ENCODE measurements at places on chromosomes 5 and 9.
A peak's percentile ranks its signal among the peaks of the same experiment; 100 is the strongest.

DNA sequence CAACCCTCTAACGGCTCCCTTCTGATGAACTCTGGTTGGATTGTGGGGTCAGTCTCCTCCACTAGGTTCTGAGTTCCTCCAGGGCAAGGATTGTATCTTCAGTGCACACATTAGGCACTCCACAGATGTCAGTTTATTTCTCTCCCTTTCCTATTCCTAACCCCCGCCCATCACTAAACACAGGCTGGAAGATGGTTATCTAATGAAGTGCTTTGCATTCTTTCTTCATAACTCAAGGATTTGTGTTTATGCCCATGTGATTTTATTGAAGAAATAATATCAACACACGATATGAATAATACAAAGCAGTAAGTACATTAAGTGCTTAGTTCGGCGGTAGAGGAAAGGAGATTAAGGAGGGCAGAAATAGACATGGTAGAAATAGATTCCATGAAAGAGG is 4.4 kb upstream of the CREBRF start:
- no peak for DNase-seq

DNA sequence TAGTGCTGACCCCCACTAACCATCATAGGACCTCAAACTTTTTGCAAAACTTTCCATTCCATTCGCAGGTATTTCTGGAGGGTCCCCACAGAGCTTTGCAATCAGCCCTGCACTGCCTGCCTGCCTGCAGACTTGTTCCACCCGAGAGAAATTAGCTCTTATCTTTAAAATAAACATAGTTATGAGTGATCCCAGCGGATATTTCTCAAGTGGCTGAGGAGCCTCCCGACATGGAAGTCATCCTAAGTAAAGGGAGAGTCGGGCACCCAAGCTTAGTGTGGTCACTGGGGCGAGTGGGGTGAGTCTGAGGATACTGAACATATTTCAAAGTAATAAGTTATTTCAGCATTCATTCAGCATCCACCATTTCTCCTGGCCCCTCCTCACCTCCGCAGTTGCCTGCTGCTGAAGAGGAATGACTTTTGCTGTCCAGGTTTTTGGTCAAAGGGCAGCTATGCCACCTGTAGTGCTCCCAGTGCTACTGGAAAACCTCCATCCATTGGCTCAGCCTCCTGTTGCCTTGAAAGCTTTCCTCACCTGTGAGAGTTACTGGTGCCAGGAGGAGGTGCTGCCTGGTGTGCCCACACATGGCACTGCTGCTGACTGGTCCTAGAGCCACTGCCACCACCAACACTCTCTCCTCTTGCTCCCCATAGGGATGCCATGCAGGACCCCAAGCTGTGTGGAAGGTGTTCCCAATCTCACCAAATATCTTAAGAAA is 89.7 kb upstream of the PCSK1 start:
- no peak for DNase-seq

GRCh38 chr5:126486332-126486731 is 63.1 kb downstream of the GRAMD2B start:
- DNase-seq: no peak

DNA sequence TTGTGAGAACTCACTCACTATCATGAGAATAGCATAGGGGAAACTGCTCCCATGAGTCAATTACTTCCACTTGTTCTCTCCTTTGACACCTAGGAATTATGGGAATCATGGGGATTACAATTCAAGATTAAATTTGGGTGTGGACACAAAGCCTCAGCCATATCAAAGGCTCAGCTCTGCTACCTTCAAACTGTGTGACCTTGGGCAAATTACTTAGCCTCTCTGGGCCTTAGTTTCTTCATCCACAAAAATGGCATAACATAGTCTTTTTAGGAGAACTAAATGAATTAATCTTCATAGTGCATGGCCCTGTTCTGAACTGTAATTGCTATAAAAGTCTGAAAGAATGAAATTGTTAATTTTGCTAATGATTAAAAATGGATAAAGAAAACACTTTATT is 18.3 kb upstream of the CARTPT start:
- no peak for DNase-seq

- DNase-seq: no peak
Observed at GRCh38 chr5:136023958-136024541, 4.7 kb upstream of the TGFBI start.

DNA sequence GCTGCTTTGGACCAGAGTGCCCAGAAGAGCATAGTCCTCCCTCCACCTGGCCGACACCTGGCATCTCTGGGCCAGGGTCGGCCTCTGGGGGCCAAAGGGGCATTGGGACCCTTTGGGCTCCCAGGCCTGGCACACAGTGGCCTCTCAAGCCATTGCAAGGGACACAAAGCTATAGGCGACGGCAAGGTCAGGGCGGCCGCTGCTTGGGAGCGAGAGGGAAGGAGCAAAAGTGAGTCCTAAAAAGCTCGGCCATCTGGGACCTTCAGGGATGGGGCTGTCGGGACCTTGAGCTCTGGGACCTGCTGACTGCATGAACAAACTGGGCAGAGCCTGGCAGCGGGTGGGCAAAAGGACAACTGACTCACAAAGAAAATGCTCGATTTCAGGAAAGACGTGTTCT is 13.9 kb downstream of the DBH start:
- DNase-seq: no peak

GRCh38 chr9:5510360-5510931 is at the start of gene PDCD1LG2:
PDCD1LG2 (plus strand) TSS chr9:5510531; CDS start chr9:5522547, 12,016 bp downstream.
- DNase-seq: no peak

- DNase-seq: no peak
Observed at GRCh38 chr5:1190837-1191239, 10.6 kb upstream of the SLC6A19 start.

DNA sequence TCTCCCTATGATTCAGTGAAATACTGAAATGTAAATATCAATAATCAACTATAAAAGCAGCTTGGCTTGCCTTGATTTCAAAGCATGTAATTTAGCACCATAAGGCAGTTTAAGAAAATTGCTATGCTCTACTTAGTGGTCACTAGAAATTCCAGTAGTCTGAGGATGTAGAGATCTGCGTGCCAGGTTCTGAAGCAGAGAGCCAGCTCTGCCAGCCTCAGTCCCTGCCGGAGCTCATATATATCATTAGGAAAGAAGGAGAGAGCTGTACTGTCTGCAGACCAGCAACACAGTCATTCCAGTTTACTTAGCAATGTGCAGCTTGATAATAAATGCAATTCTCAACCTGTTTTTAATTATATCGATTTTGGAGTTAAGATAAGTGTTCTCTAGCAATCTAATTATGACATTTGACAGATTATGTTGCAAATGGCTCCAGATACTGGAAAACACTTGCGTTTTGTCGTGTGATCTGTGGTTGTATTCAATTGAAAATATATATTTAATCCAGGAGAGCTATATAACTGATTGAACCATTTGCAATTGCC is 540.5 kb downstream of the CTNND2 start:
- no peak for DNase-seq

- DNase-seq: no peak
Observed at GRCh38 chr5:136579238-136579637, 213.9 kb upstream of the TRPC7 start.

GRCh38 chr5:154767576-154767975 is 12.4 kb downstream of the LARP1 start:
- DNase-seq: no peak

DNA sequence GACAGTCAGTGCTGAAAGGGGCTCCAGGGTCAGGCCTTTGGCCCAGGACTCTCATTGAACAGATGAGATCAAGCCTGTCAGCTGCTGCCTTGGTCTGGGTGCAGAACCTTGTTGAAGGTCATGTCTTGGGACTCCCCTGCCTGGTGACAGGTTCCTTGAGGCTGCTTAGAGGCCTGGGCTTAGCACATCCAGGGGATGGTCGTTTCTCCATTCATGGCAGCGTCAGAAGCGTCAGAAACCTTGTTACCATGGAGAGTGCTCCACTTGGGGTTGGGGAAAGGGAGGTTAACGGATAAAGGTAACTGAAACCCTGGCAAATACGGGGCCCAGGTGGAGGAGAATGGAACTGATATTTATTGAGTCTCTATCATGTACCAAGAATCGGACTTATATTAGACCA is 8.8 kb downstream of the ARPC5L start:
- DNase-seq: no peak

DNA sequence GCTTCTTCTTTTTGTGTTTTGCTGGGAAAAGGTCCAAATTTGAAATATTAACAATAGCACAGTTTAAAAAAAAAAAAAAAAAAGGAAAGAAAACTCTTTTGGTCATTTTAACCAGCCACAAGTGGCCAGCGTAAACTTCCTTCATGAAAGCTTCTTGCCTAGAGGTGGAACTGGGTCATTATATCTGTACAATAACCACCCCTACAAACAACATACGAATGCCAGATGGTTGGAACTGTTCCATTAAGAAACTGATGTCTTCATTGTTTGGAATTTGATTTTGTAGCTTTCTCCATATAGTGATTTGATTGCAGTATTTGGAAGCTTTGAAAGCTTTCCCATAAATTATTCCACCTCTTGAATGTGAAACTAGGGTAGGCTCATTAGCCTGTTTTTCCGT is 18.3 kb upstream of the LPAR1 start:
- DNase-seq: peak; percentile 51

DNA sequence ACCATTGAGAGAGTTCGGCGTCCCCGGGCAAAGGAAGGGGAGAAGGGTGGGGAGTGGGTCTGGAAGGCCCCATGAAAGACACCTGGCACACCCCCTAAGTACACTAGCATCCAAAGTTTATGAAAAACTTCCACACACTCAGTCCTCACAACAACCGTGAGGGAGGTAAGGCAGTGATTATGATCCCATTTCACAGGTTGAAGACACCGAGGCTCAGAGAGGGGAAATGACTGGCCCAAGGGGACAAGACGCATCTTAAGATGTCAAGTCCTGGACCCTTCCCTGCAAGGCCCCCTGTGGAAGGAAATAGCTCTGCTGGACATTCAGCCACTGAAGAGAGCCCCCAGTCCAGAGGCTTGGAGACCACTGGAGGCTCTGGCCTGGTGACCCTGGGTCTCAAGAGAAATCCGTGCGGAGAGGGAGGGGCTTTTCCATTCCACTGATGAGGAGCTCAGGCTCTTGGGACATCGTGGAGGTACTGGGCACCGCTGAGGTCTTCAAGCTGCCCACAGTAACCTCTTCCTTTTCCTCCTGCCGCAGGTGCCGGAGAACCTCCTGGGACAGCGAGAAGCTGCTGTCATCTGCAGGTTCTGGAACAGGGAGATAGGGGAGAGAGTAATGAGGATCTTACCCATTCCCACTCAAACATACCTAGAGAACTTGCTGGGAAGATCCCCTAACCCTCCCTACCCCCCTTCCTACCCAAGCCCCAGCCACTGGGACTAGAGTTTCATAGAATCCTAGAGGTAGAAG is 5.2 kb downstream of the SMIM33 start:
- DNase-seq: no peak

DNA sequence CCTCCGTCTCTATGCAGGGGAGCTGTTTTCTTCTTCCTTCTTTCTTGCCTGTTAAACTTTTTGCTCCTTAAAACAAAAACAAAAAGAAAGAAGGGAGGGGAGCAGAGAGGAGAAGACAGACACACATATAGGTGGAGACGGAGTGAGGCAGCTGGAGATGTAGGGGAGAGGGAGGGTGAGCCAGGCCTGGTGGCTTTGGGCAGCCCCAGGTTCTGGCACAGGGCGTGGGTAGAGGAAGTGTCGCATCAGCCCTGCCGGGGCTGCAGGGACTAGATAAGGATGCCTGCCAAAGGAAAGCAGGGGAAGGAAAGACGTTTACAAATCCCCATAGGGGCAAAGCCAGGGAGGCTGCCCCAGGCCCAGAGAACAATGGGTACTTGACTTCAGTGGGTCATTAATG is 38.7 kb upstream of the PTGS1 start:
- DNase-seq: no peak

GRCh38 chr5:30809933-30810332 is 383.6 kb upstream of the CDH6 start:
- DNase-seq: no peak

GRCh38 chr9:4962085-4962484 is 23.0 kb upstream of the JAK2 start:
- no peak for DNase-seq

DNA sequence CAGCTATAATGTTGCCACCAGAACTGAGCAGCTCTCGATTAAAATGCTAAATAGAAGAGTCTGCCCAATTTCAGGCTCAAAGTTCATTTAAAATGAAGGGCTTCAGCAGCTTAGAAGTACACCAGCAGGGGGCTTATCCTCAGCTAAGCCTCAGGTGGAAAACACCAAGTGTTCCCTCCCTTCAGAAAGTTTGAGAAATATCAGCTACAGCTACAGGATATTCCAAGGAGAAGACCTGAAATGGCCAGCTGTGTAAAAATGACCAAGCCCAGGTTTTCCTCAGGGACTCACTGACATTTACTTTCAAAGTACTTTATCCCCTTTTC is 395.4 kb downstream of the DTWD2 start:
- no peak for DNase-seq

DNA sequence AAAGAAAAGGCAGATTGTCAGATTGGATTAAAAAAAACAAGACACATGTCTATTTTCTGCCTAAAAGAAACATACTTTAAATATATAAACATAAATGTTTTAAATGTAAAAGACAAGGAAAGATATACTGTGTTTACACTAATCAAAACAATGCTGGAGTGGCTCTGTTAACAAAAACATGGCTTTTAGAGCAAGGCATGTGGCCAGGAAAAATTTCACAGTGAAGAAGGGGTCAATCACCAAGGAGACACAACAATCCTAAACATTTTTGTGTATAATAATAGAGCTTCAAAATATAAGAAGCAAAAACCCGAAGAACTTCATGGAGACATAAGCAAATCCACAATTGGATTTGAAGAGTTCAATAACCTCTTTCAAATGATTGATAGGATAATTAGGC is 18.5 kb upstream of the GADD45G start:
- DNase-seq: no peak

DNA sequence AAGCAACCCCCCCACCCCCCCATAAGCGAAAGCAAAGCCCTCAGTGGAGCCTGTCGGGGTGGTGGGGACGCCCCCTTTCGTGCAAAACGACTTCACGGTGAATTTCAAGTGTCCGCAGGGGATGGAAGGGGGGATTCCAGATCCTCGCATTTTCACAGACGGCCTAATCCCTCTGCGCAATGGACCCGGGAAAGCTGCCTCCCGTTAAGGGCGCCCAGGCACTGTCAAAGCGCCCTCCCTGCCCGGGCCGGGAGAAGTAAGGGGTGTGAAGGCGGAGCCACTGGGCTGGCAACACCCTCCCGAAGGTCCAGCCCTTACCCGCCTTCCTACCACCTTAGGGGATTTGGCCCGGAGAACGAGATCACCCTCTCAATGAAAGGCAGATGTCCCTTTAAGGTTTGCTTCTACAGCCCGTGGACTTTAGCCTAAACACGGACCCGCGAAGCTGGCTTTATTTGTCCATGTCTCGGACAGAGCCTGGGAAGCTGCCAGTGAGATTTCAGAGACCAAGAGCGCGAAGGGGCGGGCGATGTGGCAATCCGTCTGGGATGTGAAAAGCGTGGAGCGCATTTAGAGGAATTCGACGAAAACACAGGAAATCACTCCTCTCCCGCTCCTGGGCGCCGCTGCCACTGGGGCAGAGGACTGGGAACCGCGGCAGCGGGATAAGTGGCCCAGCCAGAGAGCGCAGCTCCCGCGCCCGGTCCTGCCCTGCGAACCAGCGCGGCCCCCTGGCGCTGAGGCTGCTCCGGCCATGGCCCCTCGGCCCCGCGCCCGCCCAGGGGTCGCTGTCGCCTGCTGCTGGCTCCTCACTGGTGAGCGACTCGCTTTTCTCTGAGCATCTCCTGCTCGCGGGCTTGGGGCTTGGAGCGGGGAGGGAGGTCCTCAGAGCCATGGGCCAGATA is at the start of the genes ITGA1 and PELO:
Gene ITGA1, plus strand, starts transcription at position 317 of the 905 bp plus-strand sequence. Its CDS starts 438 bp downstream, at position 755.
Gene PELO, plus strand, starts transcription at position 317 of the 905 bp plus-strand sequence. CDS start 12,479 bp downstream, outside the sequence.
- no peak for DNase-seq
